GM19239 (cell line): ENCODE measurements at places on chromosomes 4 and X.

DNA sequence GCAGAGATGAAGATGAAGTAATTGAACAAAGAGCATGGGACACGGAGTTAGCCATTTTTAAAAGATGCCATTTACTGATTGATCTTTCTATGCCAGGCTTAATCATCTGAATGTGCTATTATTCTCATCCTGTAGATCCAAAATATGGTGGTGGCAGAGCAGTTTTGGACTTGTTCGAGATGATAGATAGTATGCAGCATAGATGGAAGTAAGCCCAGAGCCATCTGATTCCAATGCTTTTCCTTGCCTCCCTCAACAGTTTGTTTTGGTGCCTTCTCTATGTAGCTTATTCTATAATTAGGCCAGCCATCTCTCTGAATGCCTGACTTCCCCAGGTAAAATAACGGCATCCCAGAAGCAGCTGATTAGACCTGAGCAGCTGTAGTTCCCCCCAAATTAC lies 152.6 kb upstream of the CLNK start:
- DNase-seq: no peak

DNA sequence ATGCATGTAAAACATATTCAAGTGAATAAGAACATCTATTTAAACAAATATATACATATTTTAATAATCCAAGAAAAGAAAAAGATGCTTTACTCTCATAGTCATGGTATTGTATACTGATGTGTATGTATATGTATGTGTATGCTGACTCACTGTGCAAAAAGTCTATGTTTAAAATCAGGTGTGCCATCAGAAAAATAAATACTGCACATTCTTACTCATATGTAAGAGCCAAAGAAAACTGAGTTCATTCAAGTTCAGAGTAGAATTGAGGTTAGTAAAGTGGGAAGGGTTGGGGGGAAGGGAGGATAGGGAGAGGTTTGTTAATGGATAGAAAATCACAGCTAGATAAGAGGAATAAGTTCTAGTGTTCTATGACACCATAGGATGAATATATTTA lies 403.9 kb upstream of the SMIM31 start:
- no peak for DNase-seq

GRCh38 chr4:123517971-123518370 lies 121.4 kb downstream of the SPRY1 start:
- DNase-seq: no peak

GRCh38 chr4:172348426-172348825 lies 535.2 kb downstream of the GALNTL6 start:
- DNase-seq: no peak

- no peak for DNase-seq
Observed at GRCh38 chr4:128403586-128403985, 116.0 kb upstream of the PGRMC2 start.

DNA sequence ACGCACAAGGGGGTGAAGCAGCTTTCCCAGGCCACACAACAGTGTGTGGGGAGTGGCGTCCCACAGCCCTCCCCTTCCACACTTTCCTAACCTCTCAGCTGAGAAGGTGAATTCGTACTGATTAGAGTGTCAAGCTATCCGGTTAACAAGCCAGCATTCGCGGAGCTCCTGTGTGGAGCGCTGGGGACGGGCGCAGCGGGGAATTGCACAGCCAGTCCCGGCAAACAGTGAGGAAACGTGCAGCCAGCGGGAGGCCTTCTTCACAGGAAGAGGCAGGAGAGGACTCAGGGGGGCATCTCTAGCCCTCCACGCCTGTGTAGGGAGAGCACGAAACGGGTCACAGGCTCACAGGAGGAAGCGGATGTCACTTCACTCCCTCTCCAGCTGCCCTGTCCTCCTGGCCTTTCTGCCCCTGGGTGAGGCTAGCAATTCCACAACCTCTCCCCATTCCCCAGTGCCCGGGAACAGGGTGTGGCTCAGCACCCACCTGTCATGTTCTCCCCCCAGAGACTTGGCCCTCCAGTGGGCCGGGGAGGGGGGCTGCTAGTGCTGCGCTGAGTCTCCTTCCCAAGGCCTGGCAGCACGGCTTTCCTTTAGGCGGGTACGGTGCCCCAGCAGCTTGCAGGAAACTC lies 117.3 kb downstream of the CPZ start:
- no peak for DNase-seq

GRCh38 chr4:168586926-168587325 lies 90.1 kb downstream of the PALLD start:
- no peak for DNase-seq

DNA sequence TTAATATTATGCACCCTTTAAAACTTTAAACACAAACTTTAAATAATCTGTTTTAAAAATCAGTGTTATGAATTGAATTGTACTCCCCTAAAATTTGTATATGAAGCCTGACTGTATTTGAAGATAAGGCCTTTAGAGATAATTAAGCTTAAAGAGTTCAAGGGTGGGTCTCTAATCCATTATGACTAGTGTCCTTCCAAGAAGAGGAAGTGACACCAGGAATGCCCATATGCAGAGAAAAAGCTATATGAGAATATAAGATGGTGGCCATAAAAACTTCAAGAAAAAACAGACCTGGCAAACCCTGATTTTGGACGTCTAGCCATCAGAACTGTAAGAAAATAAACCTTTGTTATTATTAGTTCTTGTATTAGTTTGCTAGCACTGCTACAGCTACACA lies 29.0 kb downstream of the UGT2A2 start:
- DNase-seq: no peak

- no peak for DNase-seq
Observed at GRCh38 chrX:2694914-2695267, 3.8 kb downstream of the CD99 start.

DNA sequence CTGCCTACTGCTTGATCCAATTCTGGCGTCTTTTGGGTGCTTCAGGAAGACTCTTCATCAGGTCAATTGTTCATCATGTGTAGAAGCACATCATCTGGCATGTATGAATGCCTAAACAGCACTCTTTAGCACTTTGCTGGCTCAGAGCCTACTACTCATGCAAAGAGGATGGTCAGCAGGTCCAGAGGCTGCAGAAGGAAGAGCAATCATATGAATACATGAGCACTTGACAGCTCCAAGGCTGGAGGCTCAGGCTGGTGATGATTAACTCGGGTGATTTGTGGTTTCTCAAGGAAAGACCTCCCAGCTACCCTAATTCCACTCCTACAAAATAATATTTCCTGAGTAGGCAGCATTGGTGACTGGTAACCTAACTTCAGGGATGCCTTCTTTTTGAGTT lies 103.8 kb upstream of the CXCL13 start:
- DNase-seq: no peak

GRCh38 chr4:37517326-37517725 lies 168.8 kb downstream of the RELL1 start:
- DNase-seq: no peak

DNA sequence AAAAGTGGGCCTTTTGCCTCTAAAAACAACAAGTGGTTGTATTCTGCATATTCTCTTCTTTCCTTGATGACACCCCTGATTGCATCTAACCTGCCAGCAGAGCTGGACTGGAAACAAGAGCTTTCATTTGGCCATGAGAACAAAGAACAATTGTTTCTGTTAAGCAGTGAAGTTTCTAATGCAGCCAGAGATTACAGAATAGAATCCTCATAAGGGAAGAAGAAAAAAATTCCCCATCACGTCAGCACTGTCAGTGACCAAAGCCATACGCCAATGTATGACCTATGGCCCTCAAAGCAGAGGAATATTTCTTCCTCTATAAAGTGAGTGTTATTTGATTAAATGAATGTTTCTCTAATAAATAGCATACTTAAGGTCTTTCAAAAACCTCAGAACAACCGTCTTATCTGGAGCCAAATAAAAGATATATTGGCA lies 529.1 kb upstream of the INTU start:
- DNase-seq: no peak

GRCh38 chr4:176611951-176612350 lies 180.8 kb downstream of the VEGFC start:
- no peak for DNase-seq

DNA sequence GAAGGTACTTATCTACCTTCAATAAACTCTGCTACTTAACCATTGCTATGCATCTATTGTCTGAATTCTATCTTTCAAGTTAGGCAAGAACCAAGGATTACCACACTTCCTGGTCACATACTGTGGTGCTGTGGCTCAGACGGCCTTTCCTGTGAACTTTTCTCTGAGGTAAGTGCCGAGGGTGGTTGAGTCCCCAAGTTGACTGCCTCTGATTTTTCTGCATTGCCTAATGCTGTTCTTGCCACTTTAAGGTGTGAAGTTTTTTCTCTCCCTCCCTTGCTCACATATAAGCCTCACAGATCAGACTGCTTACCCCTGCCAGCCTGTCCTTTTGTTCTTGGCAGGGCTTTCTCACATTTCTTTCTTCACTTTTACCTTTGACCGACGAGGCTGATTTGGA lies 348.0 kb upstream of the POU3F4 start:
- no peak for DNase-seq

DNA sequence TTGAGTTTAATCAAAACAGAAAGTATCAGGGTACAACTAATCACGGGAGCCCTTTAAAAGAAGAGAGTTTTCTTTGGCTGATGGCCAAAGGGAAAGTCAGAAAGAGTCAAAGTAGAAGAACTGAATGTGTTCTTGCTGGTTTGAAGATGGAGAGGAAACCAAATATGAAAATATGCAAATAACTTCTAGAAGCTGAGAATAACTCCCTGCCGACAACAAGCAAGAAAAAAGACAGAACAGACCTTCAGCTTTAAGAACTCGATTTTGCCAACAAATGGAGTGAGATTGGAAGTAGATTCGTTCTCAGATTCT lies 903.8 kb downstream of the STIM2 start:
- no peak for DNase-seq

- DNase-seq: no peak
Observed at GRCh38 chr4:119652998-119653397, 24.4 kb upstream of the PDE5A start.

DNA sequence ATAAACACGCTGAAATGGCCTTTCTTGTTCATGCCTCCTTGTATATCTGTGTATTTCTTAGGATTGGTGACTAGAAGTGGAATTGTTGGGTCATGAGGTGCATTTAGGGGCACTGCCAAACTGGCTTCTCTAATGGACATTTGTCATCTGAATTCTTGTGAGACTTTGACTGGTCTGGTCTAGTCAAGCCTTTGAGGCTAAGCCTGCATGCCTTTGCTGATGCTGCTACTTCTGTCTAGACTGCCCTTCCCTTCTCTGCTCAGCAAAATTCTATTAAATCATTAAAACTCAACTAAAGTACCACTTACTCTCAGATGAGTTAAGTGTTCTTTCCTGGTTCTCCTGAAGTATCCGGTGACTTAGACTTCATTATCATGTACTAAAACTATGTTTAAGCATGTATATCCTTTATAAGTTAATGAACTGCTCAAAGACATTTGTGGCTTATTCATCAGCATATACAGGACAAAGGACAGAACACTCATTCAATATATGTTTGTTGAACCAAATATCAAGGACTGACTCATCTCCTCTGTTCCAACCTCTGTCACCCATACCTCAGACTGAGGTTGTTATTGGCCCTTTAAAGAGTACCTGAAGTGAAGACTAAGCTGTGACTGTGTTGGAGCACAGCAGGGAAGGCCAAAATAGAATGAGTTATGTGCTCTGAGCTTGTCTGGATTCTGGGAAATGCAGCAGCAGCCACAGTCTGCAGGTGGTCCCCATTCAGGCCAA lies 9.0 kb downstream of the TCEAL1 start:
- no peak for DNase-seq

DNA sequence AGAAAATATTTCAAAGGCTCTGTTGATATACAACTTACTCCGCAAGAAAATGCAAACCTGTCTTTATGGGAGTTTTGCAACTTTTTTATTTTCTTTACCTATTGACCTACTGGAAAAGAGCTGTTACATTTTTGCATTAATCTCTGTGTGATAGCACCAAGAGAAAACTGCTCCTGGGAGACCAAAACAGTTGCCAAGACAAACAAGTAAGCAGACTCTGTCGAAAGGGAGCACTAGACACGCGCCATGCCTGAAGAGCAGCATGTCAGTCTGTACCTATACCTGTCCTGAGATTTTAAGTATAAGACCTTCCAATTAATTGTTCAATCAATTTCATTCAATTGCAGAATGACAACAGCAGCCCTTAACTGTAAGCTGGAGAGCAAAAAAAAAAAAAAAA lies 56.0 kb upstream of the TECRL start:
- no peak for DNase-seq

GRCh38 chr4:64584125-64584524 lies 174.9 kb upstream of the TECRL start:
- DNase-seq: no peak

DNA sequence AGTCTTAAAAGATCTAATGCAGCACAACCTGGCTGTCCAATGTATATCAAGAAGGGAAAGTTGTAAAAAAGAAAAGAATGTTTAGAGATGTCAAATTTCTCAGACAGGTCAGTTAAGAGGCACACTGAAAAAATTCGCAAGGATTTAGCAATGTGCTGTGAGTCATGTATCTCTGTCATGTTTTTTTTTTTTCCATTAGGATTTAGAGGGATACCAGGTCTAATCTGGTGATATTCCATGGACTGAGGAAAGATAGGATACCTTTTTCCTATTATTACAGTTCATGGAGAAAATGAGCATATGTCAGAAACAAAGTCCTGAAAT lies 815.4 kb upstream of the PCDH10 start:
- no peak for DNase-seq

DNA sequence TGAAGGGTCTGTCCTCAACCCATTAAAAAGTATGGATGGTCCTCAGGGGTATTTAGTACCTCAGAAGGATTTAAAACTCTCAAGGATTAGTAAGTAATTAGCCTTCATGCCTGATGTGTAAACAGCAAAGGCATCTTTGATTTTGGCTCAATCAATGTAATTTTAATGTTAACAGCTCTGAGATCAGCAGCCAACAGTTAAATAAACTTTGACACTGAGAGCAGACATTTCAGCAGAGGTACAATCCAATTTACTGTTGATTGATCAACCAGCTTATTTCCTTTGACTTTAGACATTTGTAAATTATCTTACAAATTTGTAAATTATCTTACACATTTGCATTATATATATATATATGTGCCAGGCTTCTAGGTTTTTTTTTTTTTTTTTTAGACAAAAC lies 36.9 kb downstream of the STOX2 start:
- no peak for DNase-seq

DNA sequence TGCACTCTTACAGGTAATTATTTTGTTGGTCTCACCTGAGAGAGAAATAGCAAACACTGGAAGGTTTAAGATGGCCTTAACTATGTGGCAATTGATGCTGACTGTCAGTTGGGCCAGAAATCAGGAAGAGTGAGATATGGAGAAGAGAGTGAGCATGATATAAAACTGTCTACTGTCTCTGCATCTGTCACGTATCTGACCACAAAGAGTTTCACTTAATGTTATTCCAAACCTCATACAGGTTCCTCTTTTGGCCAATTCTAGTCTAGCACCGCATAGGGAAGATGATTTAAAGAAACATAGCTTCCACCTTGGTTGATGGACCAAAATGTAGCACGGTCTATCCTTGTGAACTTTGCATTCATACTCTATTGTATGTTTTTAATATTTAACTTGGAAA lies 381.0 kb upstream of the BOD1L1 start:
- no peak for DNase-seq

- no peak for DNase-seq
Observed at GRCh38 chr4:26467724-26468123, 22.6 kb downstream of the CCKAR start.

- DNase-seq: no peak
Observed at GRCh38 chr4:121108557-121108956, 36.2 kb upstream of the NDNF start.

- DNase-seq: no peak
Observed at GRCh38 chr4:76801621-76802235, 96.2 kb downstream of the SOWAHB start.

GRCh38 chr4:59818656-59819055 lies 1381.5 kb upstream of the ADGRL3 start:
- no peak for DNase-seq
